GOT3 (cell line): ENCODE measurements at places on chromosomes 3 and 15.

DNA sequence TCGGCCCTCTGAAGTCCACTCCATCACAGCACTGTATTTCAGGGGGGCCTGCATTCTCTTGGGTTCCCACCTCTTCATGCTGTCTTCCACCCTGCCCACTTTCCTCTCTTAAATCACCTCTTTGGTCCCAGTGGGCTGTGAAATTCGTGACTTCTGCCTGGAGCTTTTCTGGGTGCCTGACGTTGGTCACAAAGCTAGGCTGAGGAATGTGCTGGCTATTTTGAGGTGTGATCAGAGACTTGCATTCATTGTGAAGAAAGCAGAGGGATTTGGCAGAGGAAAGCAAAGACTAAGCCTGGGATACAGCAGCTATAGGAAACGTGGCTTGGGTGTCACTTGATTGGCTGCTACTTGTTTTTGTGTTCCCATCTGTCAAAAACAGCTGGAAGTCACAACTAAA lies 202.5 kb downstream of the SATB1 start:
- DNase-seq, result no peak

DNA sequence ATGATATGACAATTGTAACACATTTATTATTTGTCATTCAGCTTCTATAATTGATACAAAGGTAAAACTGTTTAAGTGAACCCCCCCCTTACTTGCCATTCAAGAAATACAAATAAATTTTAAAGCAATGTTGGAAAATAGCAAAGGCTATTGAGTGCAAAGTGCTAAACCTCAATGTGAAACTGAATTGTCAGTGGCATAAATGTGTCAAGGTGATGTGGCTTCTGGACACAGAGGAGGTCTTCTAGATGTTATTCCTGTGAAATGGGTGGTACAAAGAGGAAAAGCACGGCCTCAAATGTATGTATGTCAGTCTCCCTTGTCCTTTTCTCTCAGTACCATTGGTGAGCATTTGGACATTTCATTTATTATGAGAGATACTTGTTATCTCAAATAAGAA lies 149.4 kb downstream of the MCTP2 start:
- no peak for DNase-seq

- no peak for DNase-seq
These were observed 191.9 kb downstream of the GABRB3 start for GRCh38 chr15:26580943-26581342.

GRCh38 chr3:166405465-166405864 lies 568.2 kb upstream of the BCHE start:
- DNase-seq, result no peak

DNA sequence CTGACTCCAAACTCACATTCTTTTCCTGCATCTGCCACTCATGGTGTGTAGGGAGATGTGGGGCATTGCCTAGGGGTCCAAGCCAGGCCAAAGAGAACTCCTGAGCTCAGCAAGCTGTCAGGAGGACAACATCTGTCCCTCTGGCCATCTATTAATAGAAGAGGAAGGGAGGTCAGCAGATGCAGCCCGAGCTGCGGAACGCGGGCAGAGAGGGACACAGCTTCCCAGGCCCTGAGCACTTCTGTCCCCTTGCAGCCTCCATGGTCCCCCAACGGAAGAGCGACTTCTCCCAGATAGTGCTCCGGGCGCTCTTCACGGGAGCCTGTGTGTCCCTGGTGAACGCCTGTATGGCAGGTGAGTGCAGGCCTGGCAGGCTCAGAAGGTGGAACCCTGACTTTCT lies 37.3 kb upstream of the PDE8A start:
- DNase-seq, result no peak
